ENCODE measurements at places on chromosomes 2 and 18.

GRCh38 chr2:239936838-239937581 is 88.1 kb downstream of the NDUFA10 start:
- no peak for DNase-seq

- DNase-seq, result no peak
These were observed 73.1 kb upstream of the ZNF521 start for GRCh38 chr18:25425024-25425423.

DNA sequence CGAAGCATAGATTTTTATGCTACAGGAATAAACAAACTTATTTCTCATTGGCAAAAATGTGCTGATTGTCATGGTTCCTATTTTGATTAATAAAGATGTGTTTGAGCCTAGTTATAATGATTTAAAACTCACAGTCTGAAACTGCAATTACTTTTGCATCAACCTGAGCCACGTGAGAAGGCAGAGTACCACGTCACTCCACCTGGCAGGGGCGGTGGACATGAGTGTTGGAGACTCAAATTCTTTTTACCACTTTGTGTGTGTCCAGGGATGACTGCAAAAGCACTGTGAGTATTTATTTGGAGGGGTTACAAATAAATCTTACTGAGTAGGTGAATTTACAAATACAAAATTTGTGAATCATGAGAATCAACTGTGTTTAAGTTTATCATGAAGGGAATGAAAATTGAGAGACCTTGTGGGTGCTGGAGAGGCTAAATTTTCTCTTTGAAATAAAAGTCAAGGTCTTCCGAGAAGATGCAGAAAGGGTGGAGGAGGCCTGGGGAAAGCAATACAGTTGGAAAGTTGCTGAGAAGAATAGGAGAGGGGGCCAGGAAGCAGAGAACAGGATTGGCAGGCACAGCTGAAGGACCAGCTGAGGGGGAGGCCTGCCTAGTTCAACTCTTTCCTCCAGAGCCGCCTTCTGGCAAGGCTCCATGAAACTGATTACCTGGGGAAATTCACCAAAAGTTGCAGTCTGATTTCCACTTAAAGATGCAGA is 316.4 kb downstream of the MYCN start:
- no peak for DNase-seq

- no peak for DNase-seq
These were observed 18.9 kb upstream of the BAZ2B start for GRCh38 chr2:159635006-159635789.

- no peak for DNase-seq
These were observed 333.4 kb downstream of the SETBP1 start for GRCh38 chr18:45014047-45014501.

DNA sequence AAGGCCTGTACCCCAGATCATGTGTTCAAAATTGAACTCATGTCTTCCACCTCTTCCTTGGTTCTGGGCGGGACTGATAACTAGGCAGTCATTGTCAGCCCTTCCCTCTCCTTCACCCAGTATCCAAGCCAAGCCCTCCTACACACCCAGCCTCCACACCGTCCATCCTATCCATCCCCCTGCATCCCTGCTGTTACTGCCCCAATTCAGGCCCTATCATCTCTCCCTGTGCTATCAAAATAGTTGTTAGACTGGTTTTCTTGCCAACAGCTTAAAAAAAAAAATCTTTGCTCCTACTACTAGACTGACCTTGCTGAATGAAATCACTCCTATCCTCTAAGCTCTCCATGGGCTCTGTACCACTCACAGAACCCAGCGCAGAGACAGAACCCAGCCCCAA is 32.8 kb downstream of the TGFA start:
- DNase-seq, result no peak

- DNase-seq, result no peak
These were observed 31.0 kb downstream of the MRPL33 start for GRCh38 chr2:27802547-27802946.

GRCh38 chr18:73101977-73102376 is 234.2 kb upstream of the NETO1 start:
- no peak for DNase-seq

- DNase-seq, result no peak
These were observed 47.2 kb upstream of the MAP2 start for GRCh38 chr2:209376686-209377085.

DNA sequence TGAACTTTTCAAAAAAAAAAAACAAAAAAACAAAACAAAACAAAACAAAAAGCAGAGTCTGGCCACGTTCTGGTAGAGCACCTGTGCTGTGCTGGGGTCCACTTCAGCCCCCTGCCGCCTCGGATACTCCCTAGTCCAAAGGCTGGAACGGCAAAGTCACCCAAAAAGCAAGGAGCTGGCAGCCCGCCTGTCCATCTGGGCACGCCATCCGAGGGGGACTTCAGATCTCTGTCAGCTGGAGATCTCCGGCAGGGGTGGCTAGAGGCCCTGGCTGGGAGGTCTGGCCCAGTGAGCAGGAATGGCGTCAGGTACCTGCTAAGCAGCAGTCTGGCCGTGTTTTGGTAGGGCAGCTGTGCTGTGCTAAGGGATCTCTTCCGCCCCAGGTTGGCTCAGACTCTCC is 152.3 kb upstream of the ZNF516 start:
- no peak for DNase-seq

DNA sequence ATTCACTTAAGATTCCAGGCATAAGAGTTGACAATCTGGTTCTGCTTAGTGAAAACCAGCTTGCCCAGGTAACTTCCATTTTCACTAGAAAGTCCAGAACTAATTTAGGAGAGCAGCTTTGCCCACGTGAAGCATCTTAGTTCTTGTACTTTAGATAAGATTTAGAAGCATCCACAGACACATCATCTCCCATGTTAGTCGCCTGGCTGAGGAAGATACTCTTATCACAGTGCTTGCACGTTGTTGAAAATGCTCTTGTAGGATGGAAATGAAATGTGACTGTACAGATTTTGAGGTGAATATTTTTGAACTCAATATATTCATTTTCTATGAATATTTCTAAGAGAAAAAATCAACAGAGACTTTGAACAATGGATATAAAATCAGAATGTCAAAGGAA is 159.7 kb downstream of the SOCS6 start:
- no peak for DNase-seq

DNA sequence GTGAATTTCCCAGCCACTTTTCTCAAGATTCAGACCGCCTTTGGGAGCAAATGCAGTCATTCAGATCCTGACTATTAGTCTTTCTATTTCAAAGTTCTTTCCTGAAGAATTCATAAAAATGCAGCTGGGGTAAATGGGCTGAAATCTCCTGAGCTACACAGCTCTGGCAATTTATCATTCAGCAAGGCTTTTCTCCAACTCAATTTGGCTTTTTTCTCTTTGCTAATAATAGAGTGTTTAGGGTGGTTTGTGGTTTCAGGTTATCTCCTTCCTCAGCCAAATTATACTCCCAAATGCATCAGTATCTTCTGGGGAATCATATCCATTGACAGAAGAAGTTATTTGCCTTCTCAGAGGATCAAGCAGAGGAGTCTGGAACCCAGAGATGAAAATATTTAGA is 282.4 kb upstream of the SLC14A2 start:
- DNase-seq, result no peak

DNA sequence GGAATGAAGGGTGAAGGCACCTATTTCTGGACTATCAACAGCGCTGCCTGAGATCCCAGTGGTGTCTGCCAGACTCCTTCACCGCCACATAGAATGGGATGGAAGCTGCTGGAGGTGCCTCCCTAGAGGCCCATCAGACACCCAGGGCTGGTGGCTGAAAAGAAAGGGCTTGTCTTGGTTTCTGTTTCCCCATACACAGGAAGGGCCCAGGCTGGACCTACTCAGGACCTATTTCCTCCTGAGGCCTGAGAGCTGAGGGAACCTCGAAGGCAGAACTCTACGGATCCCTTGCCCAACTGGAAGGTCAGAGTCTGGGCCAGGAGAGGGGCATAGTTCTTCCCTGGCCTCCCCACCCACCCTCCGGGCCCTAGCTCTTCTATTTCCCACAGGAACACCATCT is 2.9 kb upstream of the CLEC4F start:
- no peak for DNase-seq

GRCh38 chr2:154437104-154437503 is 261.4 kb upstream of the KCNJ3 start:
- DNase-seq, result no peak

- DNase-seq, result no peak
These were observed 62.4 kb upstream of the ACVR1 start for GRCh38 chr2:157938556-157938955.

DNA sequence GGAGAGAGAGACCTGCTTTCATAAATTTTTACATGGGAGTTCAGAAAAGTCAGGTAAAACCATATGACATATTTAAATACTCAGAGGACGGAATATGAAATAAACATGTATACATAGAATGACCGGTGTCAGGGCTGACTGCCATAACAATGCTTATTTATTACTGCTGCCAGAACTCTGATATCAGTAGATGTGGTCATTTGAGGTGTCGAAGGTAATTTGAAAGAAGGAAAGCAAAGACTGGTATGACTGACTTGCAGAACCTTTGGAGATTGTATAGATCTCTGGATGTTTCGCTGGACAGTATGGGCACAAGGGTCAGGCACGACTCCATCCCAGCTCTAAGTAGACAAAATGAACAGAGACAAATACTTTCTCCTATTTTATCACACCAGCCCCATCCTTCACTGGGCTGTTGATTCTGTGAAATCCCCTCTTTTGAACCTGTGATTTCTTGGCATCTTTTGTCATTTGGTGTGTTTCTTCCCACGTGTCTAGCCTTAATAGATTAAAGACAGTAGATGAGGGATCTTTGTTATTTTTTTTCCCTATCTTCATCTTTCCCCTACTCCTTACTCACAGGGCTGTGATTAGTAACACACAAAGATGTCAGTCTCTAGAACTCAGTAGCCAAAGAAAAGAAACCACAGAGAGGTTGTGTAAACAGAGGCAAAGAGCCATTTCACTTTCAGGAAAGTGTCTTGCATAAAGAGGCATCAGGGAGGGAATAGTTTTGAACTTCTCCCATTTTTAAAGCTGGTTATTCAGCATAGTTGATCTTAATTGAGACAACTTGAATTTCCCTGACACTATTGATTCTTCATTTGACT is 61.6 kb downstream of the ICOS start:
- no peak for DNase-seq

DNA sequence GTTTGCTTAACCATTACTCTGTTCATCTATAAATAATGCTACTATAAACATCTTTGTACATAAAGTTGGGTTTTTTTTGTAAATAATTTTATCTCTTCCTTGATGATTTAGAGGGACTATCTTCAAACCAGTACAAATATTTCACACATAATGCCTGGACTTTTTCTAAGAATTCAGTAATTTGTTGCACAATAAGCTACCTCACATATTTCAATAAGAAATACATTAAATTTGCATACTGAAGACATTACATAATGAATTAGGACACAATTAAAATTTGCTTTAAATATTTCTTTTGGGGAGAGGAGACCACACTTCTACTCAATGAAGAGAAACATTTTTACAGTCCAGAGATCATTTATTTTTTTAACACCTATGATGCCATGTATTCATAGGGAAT is 7.2 kb upstream of the ROCK1 start:
- no peak for DNase-seq

- DNase-seq, result no peak
These were observed 17.6 kb upstream of the MAP4K4 start for GRCh38 chr2:101679801-101680487.

- no peak for DNase-seq
These were observed 1126.7 kb downstream of the LRP1B start for GRCh38 chr2:141003967-141004657.

- no peak for DNase-seq
These were observed 96.3 kb downstream of the NOL4 start for GRCh38 chr18:34128436-34128835.

GRCh38 chr18:1464444-1465217 is 560.0 kb downstream of the ADCYAP1 start:
- DNase-seq, result no peak

DNA sequence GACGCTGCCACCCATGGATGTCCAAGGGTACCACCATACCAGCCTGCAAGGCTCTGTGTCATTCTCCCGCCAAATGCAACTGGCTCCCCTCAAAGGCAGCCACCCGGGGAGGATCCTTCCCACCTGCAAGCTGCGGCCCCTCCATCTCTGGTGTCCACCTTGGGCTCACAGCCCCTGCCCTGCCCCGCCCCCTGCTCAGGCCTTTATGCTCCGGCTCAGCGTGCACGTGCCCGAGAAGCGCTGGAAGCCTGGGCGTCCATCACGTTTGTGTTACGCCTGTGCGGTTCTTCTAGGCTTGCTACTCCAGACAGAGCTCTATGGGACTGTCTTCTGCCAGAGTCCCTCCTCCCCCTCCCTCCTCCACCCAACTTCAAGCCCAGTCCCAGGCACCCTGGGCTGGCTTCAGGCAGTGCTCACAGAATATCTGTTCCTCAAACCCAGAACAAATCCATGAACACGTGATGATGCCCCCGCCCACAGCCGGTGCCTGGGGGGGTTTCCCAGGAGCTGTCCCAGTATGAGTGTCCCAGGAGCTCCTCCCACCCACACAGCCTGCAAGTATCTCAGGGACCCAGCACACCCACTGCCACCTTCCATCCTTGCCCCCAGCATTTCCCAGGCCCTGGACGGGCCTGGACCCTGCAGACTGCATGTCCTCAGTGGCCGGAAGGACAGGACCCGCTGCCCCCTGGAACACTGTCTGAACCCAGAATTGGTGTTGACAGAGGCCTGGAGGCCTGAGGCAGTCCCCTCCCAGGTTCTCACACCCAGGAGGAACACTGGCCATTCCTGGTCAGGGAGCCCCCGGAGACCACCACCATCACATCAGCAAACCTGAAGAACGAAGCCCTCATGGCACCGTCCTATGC is 30.3 kb downstream of the KIF1A start:
- no peak for DNase-seq

DNA sequence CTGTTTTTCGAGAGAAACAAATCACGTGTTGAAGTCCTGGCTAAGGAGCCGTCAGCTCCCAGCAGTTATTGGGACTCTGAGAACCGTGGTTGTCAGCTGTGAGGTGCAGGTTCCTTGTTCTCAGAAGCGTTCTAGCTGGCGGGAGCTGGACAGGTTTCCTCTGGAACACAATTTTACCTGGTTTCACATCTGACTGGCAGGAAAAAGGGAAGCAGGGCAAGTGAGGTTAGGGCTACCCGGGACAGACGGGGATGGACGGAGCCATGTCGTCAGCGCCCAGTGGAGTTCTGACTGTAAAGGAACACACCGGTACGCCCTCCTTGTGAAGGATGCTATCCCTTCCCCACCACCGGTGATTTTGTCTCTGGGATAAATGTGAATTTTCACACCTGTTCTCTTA is 26.1 kb downstream of the ITGB1BP1 start:
- no peak for DNase-seq

GRCh38 chr2:198254536-198255090 is 450.2 kb downstream of the PLCL1 start:
- no peak for DNase-seq

DNA sequence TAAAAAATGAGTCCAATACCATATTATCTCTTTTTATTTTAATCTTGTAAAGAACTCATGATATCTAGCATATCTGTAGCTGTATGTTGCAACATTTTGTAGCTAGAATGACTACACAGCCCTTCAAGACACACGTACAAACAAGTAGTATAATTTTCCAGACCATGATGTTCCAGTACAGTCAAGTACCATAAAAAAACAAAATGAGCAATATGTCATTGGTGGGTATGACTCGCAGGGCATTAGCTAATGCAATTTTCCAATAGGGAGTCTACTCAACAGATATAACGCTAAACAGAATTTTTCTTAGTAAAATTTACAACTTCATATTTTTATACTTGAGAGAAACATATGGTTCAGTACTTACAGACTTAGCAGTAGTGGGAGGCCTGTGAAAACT is 53.6 kb upstream of the UGP2 start:
- DNase-seq, result no peak
